ENCODE measurements at places on chromosomes 6 and 20.

DNA sequence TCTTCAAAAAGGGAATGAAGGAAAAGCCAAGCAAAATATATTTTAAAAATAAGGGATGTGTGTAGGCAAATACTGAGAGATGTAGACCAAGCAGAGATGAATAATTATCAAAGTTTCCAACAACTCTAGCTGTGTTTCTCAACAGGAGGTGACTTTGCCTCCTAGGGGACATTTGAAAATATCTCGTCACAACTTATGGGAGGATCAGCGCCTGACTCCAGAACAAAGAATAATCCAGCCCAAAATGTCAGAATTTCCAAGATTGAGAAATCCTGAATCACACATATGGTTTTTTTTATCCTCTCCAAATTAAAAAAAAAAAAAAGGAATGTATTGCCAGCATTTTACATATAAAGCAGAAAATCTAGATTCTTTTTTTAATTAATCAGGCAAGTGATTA is 241.2 kb upstream of the ZFP64 start:
- no peak for DNase-seq

DNA sequence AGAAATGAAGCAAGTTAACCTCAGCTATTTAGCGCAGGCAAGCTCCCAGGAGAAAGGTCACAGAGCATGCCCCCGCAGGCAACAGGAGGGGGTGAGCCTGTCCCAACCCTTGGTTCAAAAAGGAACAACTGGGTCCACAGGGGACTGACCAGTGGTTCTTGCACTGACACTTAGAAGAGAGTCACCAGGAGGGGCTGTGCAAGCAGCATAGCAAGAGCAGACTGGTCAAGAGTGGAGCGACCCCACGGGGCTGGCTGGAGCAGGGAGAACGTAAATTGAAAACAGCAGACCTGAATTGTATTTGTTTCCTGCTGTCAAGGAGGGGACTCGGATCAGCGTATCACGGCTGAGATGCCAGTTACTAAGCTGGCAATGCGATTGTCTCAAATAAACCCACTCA is 32.8 kb downstream of the GABRR1 start:
- peak; percentile 42 for DNase-seq

DNA sequence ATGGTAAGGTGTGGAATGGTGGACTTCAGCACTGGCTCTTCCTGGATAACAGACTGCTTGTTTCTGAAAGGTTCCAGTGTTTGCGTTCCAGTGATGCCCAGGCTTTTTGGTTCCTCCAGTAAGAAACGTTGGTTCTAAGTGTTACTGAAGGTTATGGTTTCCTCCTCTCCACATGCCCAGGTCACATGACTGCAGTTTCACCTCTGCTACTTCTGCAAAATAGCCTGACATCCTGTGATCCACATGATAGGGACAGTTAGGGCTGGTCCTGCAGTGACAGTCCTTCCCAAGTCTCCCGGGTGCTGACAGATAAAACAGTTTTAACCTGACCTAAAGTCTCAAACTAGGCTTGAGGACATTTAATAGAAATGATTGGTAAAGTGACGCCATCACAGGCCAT is 132.2 kb upstream of the CST7 start:
- DNase-seq, result no peak

GRCh38 chr6:127884134-127884533 is 16.7 kb downstream of the THEMIS start:
- no peak for DNase-seq

DNA sequence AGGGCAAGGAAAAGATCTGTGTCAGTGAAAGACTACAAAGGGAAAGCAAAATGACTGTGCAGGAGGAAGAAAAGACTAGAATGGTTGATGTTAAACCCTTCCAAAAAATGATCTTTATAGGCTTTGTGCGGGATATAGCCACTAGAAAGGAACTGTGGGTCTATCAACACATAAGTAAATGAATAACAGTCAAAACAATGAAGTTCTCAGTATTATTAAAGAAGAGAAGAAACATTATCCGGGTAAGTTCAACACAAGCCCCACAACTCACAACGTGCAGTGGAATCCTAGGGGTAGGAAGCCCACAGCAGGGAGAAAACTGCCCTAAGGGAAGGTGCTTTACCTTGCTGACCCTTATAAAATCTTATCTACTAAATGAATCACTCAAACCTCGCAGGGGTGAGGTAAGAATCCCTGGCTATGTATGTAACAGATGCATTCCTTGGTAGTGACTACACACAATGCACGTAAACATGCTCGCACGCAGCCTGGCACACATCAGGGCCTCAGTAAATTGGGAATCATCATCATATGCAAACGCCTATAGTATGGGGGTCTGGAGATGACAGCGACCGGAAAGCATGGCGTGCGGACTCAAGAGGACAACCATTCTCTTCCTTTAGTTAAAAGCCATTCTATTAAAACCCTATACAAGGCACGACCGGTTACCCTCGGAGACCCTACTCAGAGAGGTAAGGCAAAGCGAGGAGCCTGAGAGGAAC is 11.3 kb downstream of the TFAP2A start:
- no peak for DNase-seq

- DNase-seq, result no peak
Measured at GRCh38 chr6:162198076-162198475, 529.5 kb downstream of the PRKN start.

DNA sequence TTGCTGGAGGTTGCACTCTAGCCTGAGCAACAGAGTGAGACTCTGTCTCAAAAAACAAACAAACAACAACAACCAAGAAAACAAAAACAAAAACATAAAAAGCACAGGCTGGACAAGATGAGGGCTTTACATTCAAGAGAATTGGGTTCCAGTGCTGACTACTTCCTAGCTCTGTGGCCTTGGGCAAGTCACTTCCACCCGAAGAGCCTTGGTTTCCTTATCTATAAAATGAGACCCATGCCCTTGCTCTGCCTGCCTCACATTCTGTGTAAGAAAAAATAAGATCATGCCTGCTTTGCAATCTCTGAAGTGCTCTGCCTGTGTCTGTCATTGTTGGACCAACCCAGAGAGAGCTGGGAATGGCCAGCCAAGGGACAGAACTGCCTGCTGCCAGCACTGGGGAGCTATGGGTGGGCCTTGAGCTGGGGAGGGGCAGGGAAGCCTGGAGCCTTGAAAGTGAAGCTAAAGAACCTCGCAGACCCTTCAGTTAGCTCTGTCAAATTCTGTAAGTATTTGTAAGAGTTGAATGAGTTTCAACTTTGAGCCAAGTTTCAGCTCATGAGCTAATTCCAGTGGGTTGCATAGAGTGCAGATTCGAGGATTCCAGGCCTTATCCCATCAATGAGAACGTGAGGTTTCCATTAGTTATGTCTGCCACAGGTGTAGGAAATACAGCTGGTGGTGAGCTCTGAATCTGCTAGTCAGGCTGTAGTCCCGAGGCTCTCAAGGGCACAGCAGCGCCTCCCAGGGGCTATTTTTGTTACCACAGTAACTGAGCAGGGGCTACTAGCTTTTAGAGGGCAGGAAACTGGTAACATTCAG is 93.2 kb downstream of the DLGAP4 start:
- DNase-seq, result no peak

GRCh38 chr6:38316099-38316868 is 323.4 kb downstream of the BTBD9 start:
- no peak for DNase-seq

DNA sequence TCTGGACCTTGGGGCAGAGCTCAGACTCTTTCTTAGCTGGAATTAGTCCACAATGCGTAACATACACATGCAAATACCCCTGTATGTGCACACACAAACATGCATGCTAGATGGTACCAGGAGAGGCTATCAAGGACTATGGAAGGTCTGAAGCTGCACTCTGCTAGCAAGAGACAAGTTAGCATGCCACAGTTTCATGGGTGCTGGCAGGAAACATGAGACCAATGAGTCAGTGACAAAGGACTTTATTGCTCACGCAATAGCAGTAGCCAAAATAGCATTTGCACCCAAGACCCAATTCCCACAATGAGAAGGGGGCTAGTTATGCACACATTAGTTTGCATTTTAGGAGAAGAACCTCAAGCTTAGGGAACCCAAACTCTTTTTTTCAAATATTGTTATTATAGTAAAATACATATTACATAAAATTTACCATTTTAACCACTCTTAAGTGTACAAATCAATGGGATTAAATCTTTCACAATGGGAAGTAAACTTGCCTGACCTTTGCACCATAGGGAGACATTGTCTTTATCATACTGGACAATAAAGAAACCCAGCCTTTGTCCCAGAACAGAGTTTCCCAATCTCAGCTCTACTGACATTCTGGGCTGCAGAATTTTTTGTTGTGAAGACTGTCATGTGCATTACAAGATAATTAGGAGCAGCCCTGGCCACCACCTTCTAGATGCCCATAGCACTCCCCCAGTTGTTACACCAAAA is 69.1 kb downstream of the NRSN1 start:
- no peak for DNase-seq

DNA sequence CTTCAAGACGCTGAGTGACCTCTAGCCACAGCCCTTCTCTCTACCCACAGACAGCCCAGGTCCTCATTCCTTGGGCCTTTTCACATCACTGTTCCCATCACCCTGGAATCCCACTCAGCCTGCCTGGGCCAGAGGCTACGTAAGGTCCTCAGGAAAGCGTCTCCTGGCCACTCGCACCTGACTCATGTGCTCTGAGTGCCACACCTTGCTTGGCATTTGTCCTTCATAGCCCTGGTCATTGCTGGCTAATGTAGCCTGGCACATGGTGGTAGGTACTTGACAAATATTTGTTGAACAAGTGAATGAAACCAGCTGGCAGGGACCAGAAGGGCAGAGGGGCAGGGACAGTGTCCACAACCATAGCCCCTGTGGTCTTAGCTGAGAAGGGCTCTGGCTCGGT is 50.6 kb upstream of the FANCE start:
- no peak for DNase-seq

- DNase-seq, result no peak
Measured at GRCh38 chr6:35562060-35562459, 49.4 kb upstream of the TULP1 start.

GRCh38 chr6:90249458-90249857 is 47.2 kb downstream of the BACH2 start:
- no peak for DNase-seq

GRCh38 chr6:99287523-99287922 is 62.0 kb downstream of the FAXC start:
- DNase-seq, result no peak

GRCh38 chr6:133242637-133243585 is 1.8 kb downstream of the EYA4 start:
- DNase-seq, result peak; percentile 82

GRCh38 chr6:158674342-158675131 is 24.7 kb downstream of the SYTL3 start:
- no peak for DNase-seq

DNA sequence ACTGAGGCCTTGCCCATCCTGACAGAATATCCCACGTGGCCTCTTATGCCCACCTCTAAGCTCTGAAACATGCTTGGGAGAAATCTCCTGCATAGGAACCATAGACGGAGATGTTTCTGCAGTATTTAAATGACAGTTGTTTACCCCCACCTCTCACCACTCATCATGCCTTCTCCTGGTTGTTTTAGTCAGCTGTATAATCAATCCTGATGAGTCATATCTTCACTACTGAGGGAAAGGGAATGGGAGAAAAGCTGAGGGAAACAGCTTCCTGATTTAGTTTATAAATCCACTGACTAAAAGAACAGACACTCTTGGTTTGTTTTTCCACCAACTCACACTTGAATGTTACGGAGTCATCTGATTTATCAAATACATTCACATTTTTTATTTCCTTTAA is 113.2 kb upstream of the TENT5A start:
- no peak for DNase-seq

GRCh38 chr20:3282271-3283221 is 43.6 kb upstream of the SLC4A11 start:
- no peak for DNase-seq

GRCh38 chr6:82182756-82183155 is 64.8 kb downstream of the IBTK start:
- no peak for DNase-seq

DNA sequence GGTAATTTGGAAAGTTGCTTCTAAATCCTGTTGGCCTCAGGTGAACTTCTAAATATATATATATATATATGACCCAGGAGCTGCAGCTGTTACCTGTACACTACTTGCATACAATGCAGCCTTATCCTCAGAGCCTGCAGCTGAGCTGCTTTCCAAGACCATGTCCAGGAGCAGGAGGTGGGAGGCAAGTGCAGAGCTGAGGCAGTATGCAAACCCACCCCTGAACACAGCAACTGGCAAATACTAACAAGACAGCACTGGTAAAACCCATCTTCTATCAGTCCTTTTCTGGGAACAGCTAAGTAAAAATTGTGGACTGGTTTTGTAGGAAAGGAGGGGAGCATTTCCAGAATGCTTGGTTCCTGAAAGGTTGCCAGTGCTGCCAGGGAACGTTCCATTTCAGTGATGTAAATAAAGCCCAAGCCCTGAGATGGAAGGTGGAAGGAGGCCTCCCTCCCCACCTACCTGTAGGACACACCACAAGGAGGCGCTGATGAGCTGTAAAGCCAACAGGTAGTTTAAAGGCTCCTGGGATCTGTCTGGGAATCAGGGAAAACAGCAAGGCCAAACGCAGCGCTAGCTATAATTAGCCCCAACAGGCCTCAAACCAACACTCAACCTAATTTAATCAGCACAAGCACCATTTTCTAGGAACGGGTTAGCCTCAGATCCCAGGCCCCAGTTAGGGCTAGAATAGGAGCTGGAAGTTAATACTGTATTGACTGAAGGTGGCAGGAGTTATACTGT is 93.8 kb upstream of the MAP7 start:
- peak; percentile 88 for DNase-seq

GRCh38 chr6:128487055-128487454 is 33.3 kb downstream of the PTPRK start:
- DNase-seq, result no peak

GRCh38 chr6:12265791-12266190 is 24.4 kb upstream of the EDN1 start:
- DNase-seq, result no peak

GRCh38 chr20:35662551-35662950 is 2.1 kb downstream of the CPNE1 start:
- no peak for DNase-seq

DNA sequence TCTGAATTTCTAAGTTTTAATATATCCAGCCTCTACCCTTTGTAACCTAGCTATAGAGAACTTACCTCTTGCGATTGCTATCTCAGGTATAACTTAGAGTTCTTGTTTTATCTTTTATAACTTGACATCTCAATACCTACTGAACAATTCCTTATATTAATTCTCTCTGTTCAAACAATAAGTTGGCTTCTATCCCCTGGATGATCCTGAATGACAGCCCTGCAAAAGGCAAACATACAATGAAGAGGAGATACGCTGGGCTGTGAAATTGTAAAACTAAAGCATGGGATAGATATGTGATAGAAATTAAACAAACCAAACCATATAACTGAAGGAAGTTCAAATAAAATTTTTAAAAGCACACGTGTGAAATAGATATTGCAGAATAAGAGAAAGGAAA is 513.6 kb upstream of the PTCHD4 start:
- no peak for DNase-seq

- DNase-seq, result no peak
Measured at GRCh38 chr6:82646231-82646615, 282.6 kb downstream of the TPBG start.

- DNase-seq, result no peak
Measured at GRCh38 chr6:163547287-163547686, 132.8 kb downstream of the QKI start.

- DNase-seq, result no peak
Measured at GRCh38 chr6:137740967-137741761, 125.9 kb upstream of the TNFAIP3 start.

- DNase-seq, result no peak
Measured at GRCh38 chr20:24277196-24277595, 192.2 kb upstream of the SYNDIG1 start.

- no peak for DNase-seq
Measured at GRCh38 chr6:140001821-140002341, 627.4 kb upstream of the CITED2 start.
